NCI-H1930 (cell line): ENCODE measurements at places on chromosomes 1 and 21.

GRCh38 chr1:31957701-31958674, 19.8 kb upstream of the PTP4A2 start:
- DNase-seq, result no peak

DNA sequence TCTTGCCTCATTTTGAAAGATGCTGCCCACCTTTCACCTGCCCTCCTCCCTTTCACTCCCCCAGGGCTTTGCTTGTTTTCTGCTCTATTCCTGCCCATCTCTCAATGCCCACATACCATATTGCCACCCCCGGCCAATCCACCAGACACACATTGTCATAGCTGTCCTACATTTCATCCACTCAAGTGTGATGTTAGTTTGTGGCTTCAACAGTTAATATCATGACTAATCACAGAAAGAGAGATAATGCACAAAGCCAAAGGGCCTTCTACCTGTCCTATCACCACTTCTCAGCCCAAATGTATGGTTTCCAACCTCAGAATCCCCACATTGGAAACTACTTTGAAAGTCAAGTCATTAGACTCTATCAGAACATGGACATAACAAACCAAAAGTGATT, 18.0 kb upstream of the RCSD1 start:
- DNase-seq, result no peak

DNA sequence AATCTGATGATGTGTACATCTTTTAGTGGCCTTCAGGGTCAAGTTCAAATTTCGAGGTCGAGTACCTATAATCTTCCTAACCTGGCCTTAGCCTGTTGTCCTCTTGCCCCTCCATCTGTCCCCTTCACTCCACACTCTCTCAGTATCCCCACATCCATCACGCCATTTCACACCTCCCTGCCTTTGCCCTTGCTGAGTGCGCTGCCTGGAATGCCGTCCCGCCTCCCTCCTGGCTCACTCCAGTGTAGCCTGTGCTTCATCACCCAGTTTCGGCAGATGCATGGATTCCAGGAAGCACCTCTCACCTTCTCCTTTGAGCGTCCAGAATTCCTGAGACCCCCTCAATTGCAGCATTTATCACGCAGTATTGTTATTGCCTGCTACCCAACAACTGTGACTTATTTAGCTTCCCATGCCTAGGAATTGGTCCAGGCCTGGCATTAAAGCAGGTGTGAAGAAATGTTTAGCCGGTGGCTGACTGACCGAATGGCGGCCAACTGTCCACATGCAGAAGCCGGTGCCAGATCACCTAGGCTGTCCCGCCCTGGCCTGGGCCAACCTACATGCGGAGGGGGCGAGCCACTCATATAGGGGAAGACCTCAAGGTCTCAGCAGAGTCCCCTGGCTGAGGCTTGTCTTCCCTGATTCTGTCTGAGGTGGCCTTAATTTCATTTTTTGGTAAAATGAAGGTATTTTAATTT, 34.5 kb downstream of the MYOM3 start:
- DNase-seq, result no peak

- no peak for DNase-seq
Observed at GRCh38 chr1:100474834-100475233, 63.1 kb upstream of the GPR88 start.

DNA sequence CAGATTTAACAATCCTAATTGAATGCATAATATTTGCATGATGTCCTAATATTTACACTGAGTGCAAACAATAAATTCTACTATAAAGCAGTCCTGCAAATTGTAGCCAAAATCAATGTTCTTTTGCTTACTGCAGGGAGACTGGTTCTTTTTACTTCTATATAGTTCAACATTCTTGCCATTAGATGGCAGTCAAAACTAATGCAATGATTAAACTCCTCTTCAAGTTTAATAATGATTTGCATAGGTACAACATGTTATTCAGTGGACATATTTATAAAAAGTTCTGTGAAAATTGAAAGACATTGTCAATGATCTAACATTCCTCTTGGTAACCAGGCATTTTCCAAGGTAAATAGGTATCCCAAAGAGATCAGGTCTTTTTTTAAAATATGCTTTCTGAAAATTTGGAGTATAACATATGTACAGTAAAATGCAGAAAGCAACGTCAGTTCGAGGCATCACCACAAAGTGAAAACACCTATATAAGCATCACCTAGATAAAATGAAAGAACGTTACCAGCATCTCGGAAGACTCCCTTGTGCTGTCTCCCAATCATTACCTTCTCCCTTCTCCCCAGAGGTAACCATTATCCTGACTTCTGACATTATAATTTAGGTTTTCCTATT, 9.8 kb upstream of the FNBP1L start:
- peak; percentile 22 for DNase-seq

- DNase-seq, result no peak
Observed at GRCh38 chr1:152858062-152858461, 1.7 kb upstream of the LCE7A start.

DNA sequence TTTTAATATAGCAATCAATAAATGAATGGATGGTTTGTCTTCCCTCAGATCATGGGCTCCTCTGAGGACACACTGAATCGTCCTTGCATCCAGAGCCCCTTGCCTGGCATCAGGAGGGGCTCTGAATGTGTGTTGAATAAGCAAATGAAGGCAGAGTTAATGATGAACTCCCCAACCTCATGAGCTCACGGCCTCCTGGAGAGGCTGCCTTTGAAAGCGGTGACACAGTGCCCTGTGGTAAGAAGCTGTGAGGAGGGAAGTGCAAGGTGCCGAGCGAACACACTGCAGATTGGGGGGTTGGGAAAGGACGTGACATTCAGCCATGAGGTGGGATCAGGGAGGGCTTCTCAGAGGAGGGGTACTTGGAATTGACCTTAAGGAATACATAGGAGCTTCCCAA, 3.2 kb upstream of the PARS2 start:
- no peak for DNase-seq
